ENCODE measurements at places on chromosomes 2 and 18. TPM values are rescaled to one million over a fixed set of nuclear protein-coding genes. Genes with fewer than 3 reads are reported as not detected.

DNA sequence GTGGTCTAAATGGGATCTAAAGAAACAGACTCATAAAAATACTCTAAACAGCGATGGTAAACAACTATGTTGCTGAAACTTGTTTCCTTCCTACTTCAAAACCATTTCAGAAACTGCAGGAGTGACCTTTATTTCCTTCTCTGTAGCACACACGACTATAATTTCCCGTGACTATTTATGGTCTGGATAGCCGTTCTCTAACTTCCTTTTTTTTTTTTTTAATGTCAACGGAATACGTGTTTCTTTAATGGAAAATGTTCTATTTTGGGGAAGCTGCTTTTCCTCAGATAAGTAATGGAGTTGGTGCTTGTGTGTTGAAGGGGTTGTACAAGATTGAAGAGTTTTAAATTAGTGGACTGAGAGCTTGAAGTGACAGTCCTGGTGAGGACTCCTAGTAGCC is 224.1 kb downstream of the PHLPP1 start:
- H3K4me3 ChIP-seq = no peak overlapping the region
- H3K36me3 ChIP-seq = no peaks in the 10 kb centered on the region
- peaks cover 10% of the 10 kb centered on the region for H3K4me1 ChIP-seq
- H3K27me3 ChIP-seq = no peaks in the 10 kb centered on the region
- DNase-seq = no peak

GRCh38 chr2:42770288-42771131 is 6.6 kb upstream of the OXER1 start:
- no peak overlapping the region for H3K4me3 ChIP-seq
- peaks cover 5% of the 10 kb centered on the region for H3K4me1 ChIP-seq
- no peaks in the 10 kb centered on the region for H3K27me3 ChIP-seq
- no peaks in the 10 kb centered on the region for H3K36me3 ChIP-seq

DNA sequence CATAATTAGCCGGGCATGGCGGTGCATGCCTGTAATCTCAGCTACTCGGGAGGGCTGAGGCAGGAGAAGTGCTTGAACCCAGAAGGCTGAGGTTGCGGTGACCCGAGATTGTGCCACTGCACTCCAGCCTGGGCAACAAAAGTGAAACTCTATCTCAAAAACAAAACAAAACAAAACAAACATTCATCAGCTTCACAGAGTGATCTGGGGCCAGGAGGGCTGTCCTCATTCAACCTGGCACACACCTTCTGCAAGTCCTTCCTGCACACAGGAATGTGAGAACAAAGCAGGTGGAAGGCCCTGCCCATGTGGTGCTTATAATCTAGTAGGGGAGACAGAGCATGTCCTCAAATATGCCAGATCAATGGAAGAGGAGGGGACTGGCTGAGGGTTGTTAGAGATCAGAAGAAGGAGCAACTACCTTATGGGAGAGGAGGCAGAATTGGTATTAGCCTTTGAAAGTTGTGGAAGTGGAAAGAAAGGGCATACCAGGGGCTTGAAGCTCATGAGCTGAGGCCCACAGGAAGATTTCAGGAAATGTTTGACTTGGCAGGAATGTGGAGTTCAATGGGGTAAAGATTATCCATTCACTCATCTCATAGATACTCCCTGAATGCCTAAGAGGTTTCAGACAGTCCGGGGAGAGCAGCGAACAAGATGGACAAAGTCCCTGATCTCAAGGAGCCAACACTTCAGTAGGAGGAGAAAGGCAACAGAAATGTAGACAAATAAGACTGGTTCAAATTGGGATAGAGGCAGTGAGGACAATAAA is 155.3 kb upstream of the SIX3 start:
- H3K4me1 ChIP-seq = no peaks in the 10 kb centered on the region
- no peak for DNase-seq
- H3K27me3 ChIP-seq = peaks cover 8% of the 10 kb centered on the region
- no peak overlapping the region for H3K4me3 ChIP-seq
- no peaks in the 10 kb centered on the region for H3K36me3 ChIP-seq
- no peak overlapping the region for H3K27ac ChIP-seq

UPP2 gene
- total RNA-seq = not detected

All from activated naive CD4-positive, alpha-beta T cell treated with anti-CD3 and anti-CD28 coated beads for 36 hours (primary cell).